Stimulated activated CD4-positive, alpha-beta T cell treated with anti-CD3 and anti-CD28 coated beads, Interleukin-15, amount 100 ng/mL, for 1 hour (primary cell): ENCODE measurements at places on chromosomes 7 and 10.
A peak's percentile ranks its signal among the peaks of the same experiment; 100 is the strongest.

- DNase-seq = no peak
Measured at GRCh38 chr7:116886543-116887156, 24.3 kb downstream of the CAPZA2 start.

GRCh38 chr10:91616137-91616536 lies 16.7 kb downstream of the PPP1R3C start:
- no peak for DNase-seq

GRCh38 chr7:50595491-50596102 lies 30.4 kb upstream of the DDC start:
- no peak for DNase-seq

- peak; percentile 68 for DNase-seq
Measured at GRCh38 chr7:150974468-150975391, 3.4 kb downstream of the KCNH2 start.

DNA sequence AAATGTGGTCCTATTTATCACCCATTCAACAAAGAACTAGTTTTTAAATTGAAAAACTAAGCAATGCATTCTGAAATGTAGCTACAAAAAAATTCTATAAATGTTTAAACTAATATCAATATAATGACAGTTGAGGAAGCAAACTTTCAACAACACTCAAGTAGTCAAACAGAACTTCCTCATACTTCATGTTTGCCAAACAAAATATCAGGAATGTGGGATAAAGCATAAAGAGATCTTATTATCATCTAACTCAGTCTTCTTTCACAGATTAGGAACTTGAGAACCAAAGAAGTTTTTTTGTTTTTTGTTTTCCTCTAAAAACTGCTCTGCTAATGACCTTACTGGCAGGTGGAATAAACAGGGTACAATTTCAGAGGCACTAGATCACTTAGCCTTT lies 116.2 kb downstream of the JAZF1 start:
- DNase-seq = no peak

DNA sequence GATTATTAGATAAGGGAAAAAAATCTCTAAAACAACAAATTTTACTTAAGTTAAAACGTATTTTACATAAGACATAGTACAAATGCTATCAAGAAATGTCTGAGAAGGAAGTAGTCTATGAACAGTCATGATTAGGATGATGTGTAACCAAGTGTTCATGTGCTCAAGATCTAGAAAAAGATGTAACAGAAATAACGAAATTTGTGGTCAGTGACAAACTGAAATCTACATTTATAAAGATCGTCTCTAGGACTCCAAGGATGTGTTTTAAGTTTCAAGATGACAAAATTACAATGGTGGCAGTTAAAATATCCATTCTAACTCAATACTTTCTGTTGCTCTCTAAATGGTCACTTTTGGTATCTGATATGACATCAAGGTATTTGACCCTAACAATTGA lies 17.2 kb downstream of the PPP3CB start:
- no peak for DNase-seq

DNA sequence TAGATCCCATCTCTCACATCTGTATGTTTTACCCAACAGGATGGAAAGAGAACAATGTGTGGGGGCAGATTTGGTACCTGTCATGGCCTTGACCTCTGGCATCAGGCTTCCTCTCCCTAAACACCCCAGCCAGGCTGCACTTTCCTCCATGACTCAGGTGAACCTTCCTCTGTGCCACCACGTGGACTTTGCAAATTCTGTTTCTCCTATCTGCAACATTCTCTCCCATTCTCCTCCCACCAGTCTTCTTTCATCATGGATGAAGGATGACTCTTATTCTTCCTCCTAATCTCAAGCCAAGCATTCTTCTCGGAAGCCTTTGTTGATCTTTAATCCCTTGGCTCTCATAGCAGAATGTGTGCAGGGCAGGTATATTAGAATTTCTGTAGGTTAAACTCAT lies 355.4 kb downstream of the KCNMA1 start:
- DNase-seq = no peak

GRCh38 chr10:111240348-111240747 lies 163.5 kb downstream of the ADRA2A start:
- DNase-seq = no peak

- no peak for DNase-seq
Measured at GRCh38 chr10:11181978-11182377, 164.3 kb downstream of the CELF2 start.

DNA sequence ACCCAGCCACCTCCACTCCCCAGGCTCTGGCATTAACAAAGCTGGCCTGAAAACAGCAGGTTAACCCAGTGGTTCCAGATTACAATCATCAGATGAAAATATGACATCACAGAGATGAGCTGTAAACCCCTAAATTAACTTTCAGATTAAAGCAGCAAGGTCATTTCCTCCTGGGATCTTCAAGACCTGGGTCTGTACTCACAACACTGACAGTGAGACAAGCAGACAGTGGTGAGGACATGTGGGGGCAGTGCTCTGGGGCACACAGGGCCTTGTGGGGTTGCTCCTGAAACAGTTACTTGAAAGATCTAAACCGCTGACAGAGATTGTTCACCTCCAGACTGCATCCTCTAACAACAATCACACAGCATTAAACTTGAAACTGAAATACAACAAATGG lies 134.1 kb downstream of the ZNF438 start:
- no peak for DNase-seq

- DNase-seq = no peak
Measured at GRCh38 chr10:30073767-30074060, 14.3 kb upstream of the JCAD start.

- no peak for DNase-seq
Measured at GRCh38 chr7:82010416-82010815, 240.6 kb upstream of the HGF start.

- no peak for DNase-seq
Measured at GRCh38 chr7:149238051-149238450, 1.4 kb upstream of the ZNF212 start.

DNA sequence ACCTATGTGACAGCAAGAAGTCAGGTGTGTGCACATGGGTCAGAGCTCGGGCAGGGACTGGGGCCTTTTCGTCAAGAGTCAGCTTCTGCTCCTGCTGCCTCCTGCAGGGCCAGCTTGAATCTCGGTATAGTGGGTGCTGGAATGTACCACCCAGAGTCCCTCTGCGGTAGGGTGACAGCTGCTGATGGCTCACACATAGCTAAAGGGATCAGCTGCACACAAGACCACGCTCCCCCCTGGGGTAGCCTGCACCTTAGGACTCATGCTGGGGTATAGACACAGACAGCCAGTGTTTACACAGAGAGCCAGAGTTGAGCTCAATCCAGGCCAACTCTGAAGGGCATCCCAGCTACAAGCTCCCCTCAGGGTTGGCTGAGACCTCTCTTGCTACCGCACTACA lies 14.0 kb upstream of the COL13A1 start:
- no peak for DNase-seq
